ENCODE measurements at places on chromosomes 5 and 9.

GRCh38 chr9:6197330-6197729 lies 18.3 kb upstream of the IL33 start:
- no peak for DNase-seq

DNA sequence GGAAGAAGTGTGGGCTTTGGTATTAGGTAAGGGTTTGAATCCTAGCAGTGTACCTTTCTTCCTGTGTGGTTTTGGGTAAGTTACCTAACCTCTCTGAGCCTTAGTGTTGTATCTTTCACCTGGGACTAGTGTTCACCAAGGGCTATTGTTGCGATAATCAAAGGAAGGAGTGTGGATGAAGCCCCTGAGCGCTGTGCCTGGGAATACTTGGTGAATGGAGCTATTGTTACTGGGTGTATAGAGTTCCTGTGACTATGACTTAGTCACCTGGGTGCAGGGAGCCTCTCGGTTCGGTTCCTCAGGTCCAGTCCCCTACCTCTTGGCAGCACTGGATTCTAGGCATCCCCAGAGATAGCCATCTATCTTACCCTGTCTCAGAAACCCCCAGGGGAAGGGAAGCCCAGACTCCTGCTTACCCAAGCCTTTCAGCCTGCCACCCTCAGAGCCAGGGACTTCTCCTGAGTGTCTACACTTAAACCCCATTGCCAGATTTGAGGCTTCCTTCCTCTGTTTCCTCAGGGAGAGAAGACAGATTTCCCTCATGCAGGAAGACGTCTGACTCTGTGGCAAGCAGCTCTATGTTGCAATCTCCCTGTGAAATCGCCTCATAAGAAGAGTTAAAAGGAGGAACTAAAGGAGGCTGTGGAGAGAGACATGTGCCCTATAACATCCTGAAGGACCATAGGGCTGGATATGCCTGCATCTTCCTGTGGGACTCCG lies 181.0 kb upstream of the PITX1 start:
- DNase-seq, result no peak

GRCh38 chr9:326667-327066 lies 112.0 kb downstream of the DOCK8 start:
- DNase-seq, result no peak

- DNase-seq, result no peak
Measured at GRCh38 chr9:35254984-35255857, 93.4 kb downstream of the UNC13B start.

GRCh38 chr5:2102819-2103776 lies 220.4 kb upstream of the IRX4 start:
- DNase-seq, result no peak

GRCh38 chr5:8895599-8895998 lies 650.3 kb downstream of the SEMA5A start:
- no peak for DNase-seq
